ENCODE measurements at places on chromosomes 6 and 20.

GRCh38 chr20:50843331-50844276, 48.7 kb downstream of the BCAS4 start:
- DNase-seq, result no peak

GRCh38 chr6:153436351-153436750, 305.3 kb upstream of the RGS17 start:
- DNase-seq, result no peak

- no peak for DNase-seq
Measured at GRCh38 chr6:13274707-13275434, 53.5 kb downstream of the TBC1D7 start.

GRCh38 chr6:34182751-34183531, 37.1 kb upstream of the GRM4 start:
- DNase-seq, result peak; percentile 80

DNA sequence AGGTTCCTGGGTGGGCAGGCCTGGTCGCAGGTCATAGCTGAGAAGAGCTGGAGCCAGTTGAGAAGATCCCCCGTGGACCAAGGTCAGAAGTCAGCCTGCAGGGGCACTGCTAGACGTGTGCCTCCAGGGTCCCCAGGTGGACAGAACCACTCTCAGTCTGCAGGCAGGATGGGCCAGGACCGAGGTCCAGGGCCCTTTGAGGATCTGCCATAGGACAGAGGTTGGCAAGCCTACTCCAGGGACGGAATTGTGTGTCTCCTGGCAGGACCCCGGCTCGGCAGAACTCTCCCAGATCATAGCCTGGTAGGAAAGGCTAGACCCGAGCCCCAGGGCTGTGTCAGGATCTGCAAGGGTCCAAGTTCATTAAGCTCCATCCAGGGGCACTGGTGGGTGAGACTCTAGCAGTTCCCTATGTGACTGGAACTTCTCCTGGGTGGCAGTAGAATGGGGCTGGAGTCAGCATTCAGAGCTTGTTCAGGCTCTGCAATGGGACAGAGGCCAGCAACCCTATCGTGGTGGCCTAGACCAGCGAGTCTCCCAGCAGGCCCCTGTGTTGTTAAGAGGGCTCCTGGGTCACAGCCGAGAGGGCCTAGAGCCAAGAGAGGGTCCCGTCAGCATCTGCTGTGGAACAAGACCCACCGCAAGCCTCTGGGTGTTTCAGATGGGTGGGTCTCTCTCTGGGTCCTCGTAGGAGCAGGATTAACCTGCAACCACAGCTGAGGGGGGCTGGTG, 18.2 kb downstream of the TTLL2 start:
- DNase-seq, result no peak

DNA sequence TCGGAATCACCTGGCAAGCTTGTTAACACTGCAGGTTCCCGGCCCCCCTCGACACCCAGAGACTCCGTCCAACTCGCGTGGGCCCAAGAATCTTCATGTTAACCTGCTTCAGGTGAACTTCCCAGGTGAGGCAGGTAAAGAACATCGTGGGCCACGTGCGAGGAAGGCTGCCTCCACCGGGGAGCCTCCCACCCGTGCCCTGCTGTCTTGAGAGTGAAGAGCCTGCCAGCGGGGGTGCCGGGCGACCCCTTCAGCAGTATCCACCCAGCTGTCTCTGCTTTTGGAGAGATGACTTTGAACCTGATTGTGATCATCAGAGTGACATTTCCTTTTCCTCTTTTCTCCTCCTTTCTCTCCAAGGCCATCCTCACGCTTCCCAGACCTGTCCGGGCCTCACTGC, 22.9 kb upstream of the RTF2 start:
- no peak for DNase-seq

GRCh38 chr6:155678361-155678760, 222.7 kb upstream of the NOX3 start:
- no peak for DNase-seq

DNA sequence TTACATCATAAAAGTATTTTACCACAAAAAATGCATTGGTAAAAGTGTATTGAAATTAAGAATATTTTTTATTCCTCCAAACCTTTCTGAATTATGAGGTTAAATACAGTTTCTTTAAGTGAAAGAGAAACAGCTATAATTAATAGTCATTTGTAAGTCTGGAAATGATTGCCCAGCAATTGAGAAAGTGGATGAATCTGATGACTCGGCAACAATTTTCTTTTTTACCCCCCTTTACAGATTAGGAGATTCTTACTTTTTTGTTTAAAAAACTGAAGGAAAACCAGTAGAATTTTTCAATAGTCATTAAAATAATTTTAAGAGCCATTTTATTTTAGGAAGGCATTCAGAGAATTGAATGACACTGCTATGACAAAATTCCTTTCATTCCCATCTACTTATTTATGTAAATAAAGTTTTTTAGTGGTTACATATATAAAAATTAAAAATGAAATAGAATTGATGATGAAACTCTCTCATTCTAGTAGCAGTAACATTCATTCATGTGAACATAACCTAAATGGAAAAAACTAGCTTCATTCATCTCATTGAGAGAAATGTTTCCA, 169.6 kb upstream of the PRND start:
- DNase-seq, result no peak

GRCh38 chr6:140398076-140398475, 1023.6 kb upstream of the CITED2 start:
- DNase-seq, result no peak

DNA sequence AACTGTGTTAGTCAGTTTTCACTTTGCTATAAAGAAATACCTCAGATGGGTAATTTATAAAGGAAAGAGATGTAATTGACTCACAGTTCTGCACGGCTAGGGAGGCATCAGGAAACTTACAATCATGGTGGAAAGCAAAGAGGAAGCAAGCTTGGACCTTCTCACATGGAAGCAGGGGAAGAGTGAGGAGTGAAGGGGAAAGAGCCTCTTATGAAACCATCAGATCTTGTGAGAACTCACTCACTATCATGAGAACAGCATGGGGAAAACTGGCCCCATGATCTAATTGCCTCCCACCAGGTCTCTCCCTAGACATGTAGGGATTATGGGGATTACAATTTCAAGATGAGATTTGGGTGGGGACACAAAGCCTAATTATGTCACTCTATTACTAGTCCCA, 41.3 kb upstream of the PLAGL1 start:
- no peak for DNase-seq

All from stimulated activated CD4-positive, alpha-beta T cell treated with anti-CD3 and anti-CD28 coated beads, Interleukin-4, amount 100 ng/mL, for 4 hours (primary cell).